HS-5 (cell line): ENCODE measurements at places on chromosomes 6 and 20.
A peak's percentile ranks its signal among the peaks of the same experiment; 100 is the strongest.

GRCh38 chr20:50379049-50379990 lies 130.9 kb upstream of the PTPN1 start:
- DNase-seq: peak; percentile 96

DNA sequence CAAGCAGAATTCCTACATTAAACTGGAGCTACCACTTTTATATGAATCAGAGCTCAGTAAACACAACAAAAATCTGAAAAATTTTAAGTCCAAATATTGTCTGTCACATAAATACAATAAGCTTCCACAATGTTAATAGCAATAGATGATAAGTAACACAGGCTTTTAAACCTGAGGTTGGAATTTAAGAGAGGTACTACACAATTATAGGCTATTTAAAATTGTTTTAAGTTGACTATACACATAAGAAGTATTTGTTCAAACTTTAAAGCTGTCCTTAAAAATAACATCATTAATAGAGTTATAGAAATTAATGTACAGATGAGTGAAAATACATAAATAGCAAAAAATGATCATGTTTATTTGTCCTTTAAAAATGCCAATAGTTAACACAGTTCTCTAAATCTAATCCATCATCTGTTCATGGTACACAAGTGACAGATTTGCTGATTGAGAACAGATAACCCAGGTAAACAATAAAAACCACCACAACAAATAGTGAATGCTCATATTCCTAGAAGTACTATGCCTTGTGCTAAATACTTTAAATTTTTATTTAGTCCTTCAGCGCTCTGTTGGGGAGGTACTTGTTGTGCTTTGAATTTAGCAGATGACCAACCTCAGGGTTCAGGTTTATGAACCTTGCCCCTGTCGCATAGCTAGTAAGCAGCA lies 382.3 kb upstream of the ID4 start:
- DNase-seq: no peak

GRCh38 chr6:89596056-89596455 lies 42.5 kb downstream of the LYRM2 start:
- no peak for DNase-seq

DNA sequence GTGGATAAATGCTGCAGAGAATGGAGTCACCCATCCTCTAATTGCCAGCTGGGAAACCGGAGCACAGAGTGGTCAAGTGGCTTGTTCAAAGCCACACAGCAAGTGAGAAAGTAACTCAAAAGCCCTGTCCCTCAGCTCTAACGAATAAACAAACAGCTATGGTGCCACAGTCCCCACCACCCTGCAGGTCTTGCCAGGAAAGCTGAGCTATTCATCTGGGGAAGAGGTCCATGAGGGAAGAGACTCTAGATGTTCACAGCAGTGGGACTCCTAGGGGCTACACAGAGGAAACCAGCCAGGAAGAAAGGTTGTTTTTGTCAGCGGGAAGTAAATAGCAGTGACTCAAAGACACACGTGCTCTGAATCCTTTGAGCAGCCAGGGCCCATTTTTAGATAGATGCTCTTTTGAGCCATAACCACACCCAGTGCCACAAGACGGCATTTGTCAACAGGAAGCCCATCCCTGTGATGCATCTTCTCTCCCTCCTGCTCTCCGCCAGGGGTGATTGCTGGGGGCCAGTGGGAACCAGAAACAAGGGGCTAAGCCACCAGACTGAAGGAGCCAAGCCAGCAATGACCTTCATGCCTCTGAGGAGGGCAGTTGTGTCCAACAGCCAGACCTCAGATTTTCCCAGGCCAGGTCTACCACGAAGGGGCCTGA lies 32.4 kb upstream of the TCP11 start:
- no peak for DNase-seq

GRCh38 chr6:12929678-12930077 lies 213.1 kb downstream of the PHACTR1 start:
- DNase-seq: no peak

DNA sequence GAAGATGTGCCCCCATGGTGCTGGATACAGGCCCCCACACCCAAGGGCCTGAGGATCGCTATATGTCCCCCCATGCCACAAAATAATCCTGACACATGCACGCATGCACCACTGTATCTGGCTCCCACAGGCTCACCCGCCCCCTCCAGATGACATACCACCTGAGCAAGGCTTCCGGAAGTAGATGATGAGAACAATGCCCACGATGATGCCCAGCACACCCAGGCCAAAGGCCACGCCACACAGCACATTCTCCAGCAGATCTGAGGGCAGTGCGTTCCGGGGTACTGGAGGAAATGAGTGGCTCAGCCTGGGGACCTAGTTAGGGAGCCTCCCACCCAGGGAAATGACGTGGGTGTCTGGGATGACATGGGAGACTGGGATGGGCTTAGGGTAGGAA lies 3.8 kb downstream of the HLA-DMA start:
- DNase-seq: no peak

DNA sequence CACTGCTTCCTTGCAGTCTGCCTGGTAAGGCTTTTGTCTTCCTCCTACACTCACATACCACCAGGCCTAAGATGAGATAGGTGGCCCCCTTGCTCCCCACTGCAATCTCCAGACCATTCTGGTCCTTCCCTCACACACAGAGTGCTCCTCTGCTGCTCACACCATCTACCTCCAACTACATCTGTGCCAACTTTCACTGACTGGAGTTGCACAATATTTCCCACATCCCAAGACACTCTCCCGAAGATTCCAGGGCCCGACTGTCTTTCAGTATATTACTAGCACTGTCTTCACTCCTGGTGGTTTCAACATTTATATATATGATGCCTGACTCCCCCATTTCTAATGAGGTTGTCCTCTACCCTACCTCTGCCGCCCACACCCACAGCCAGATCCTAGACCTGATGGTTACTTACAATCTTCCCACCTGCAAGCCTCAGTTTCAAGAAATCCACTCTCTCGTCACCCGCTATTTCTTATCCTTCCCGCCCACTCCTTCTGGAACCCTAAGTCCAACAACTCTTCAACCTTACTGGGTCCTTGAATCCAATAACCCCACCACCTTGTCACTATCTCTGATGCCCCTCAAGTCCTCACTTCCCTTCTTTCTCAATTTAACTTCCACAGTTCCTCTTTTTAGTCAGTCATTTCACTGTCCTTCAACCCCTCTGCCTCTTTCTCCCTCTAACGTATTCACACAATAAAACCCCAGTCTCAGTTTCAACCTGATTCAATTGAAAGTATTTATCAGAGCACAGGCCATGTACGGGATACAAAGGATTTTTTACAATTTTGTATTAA lies 21.6 kb downstream of the RALGAPA2 start:
- DNase-seq: no peak

GRCh38 chr20:49426873-49427272 lies 55.6 kb downstream of the KCNB1 start:
- no peak for DNase-seq

- DNase-seq: no peak
Measured at GRCh38 chr20:40786336-40786735, 97.3 kb upstream of the MAFB start.

GRCh38 chr6:126341126-126341525 lies 1.2 kb downstream of the CENPW start:
- no peak for DNase-seq

DNA sequence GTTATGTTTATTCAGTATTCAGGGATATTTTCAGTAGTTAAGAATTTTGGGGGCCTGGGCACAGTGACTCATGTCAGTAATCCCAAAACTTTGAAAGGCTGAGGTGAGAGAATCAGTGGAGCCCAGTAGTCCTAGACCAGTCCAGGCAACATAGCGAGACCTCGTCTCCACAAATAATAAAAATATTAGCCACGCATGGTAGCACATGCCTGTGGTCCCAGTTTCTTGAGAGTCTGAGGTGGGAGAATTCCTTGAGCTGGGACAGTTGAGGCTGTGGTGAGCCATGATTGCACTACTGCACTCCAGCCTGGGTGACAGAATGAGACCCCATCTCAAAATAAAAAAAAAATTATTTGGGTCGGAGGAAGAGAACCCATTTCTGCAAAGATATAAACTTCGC lies 20.3 kb downstream of the ADGRG6 start:
- DNase-seq: no peak

DNA sequence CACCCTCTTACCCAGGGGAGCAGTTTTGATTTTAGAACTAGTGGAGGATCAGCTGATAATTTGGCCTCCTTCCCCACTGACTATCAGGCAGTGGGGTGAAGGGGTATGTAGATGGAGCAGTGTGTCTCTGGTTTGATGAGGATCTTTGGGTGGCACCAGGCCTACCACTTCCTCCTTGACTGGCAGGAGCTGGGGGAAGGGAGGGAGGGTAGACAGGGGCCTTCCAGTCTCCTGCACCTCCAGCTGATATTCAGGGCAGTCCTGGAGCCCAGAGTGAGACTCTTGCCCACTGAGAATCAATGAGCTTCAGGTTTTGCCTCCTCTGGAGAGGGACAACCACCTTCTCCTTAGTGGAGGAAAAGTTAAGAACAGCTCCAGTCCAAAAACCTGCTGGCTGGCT lies 3.2 kb downstream of the DEF6 start:
- no peak for DNase-seq

DNA sequence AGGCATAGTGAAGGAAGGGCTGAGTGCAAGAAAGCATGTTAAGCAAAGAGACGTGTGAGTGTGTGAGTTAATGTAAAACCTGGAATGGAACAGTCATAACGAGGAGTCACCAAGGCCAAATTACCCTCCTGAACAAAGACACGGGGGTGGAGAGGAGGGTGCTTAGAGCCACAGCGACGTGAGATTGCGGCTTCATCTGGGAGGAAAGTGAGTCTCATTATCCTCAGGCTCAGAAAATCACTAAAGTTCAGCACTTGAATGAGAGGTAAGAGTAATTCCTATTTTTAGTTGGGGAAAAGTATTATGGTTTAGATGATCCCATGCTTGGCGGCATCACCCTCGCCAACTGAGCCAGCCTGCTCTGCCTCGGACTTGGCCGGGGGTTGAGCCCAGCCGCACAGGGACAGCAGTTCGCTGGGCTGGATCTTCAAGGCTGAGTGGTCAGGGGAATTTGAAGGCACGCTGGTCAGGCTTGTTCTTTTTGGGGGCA lies 136.6 kb downstream of the DTNBP1 start:
- DNase-seq: no peak

- DNase-seq: peak; percentile 49
Measured at GRCh38 chr6:10962673-10963072, 75.8 kb downstream of the SYCP2L start.

DNA sequence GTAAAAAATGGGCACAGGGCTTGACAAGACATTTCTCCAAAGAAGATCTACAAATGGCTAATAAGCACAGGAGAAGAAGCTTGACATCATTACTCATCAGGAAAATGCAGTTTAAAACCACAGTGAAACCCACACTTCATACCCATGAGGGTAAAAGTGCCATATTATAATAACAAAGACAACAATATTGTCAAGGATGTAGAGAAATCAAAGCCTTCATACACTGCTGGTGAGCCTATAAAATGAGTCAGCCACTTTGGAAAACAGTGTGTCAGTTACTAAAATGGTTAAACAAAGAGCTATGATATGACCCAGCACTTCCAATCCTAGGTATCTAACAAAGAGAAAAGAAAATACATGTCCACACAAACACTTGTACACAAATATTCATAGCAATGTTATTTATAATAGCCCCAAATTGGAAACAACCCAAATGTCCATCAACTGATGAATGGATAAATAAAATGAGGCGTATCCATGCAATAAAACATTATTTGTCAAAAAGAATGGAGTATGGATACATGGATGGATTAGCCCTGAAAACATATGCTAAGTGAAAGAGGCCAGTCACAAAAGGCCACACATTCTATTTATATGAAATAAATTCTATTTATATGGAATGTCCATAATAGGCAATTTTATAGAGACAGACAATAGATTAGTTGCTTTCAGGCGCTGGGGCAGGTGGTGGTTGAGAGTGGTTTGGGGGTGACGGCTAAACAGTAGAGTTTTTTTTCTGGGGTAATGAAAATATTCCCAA lies 11.5 kb upstream of the IL20RA start:
- DNase-seq: no peak

GRCh38 chr20:760751-761417 lies 7.4 kb downstream of the SLC52A3 start:
- no peak for DNase-seq

DNA sequence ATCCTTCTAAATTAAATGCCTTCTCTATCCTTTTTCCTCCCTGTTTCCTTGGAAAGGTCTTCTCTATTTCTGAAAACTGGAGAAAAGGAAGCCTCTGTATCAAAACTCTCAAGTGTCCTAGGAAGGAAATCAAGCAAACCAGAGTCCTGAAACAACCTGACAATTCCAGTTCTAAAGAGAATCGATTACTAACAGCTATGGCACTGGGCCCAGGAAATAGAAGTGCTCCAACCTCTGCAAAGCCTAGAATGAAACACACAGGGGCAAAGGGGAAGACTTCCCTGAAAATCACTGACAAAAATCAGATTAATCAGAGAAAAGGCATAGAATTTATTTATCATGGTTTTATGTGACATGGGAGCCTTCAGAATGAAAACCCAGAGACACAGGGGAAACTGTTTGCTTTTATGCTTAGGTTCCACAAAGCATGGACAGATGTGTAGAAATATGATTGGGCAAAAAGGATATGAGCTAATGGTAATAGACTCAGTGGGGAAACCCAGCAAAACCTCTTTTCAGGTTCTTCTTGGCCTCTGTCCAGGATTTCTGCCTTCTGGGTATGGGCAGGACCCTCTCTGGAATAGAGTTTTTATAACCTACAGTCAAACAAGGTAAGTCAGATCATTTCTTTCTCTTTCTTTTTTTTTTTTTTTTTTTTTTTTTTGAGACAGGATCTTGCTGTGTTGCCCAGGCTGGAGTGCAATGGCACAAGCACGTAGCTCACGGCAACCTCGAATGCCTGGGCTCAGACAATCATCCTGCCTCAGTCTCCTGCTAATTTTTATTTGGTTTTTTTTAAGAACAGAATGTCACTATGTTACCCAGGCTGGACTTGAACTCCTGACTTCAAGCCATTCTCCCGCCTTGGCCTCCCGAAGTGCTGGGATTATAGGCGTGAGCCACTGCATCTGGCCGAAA lies 91.7 kb downstream of the CD24 start:
- no peak for DNase-seq

- no peak for DNase-seq
Measured at GRCh38 chr6:63372951-63373533, 53.3 kb upstream of the LGSN start.

DNA sequence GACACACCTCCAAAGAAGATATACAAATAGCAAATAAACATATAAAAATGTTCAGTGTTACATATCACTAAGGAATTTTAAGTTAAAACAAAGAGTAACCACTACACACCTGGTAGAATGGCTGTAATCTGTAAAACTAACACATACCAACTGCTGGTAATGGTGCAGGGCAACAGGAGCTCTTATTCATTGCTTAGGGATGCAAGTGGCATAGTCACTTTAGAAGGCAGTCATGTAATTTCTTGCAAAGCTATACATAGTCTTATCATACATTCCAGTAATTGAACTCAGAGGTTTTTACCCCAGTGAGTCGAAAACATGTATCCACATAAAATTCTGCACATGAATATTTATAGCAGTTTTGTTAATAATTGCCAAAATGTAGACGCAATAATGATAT lies 906.8 kb upstream of the CITED2 start:
- DNase-seq: no peak

GRCh38 chr6:19632786-19633185 lies 204.4 kb upstream of the ID4 start:
- DNase-seq: no peak
